ENCODE measurements at places on chromosomes 1 and 21. TPM values are rescaled to one million over a fixed set of nuclear protein-coding genes. Genes with fewer than 3 reads are reported as not detected.

Gene EFNA1
- 4.1 TPM for total RNA-seq

Gene OR2T1
- total RNA-seq = not detected

Gene CFHR4
- 0.41 TPM for total RNA-seq

Gene GCSAML
- total RNA-seq = 0.41 TPM

Gene LCE2C
- total RNA-seq = not detected

Gene ATP6V1G3
- not detected for total RNA-seq

Gene SPRR1A
- total RNA-seq = not detected

Gene SLAMF6
- total RNA-seq = under 0.01 TPM

Gene LRRC7
- total RNA-seq = 159 TPM

Gene S100A8
- total RNA-seq = 7.3 TPM

Gene CNR2
- total RNA-seq = not detected

Gene DYNLT4
- not detected for total RNA-seq

Gene BTBD19
- under 0.01 TPM for total RNA-seq

Gene NIPAL3
- 13.5 TPM for total RNA-seq

Gene VAV3
- 4.5 TPM for total RNA-seq

Gene ZNF684
- total RNA-seq = 7.7 TPM

Gene CD48
- 0.82 TPM for total RNA-seq

Gene CRYBG2
- total RNA-seq = 0.41 TPM

Gene LGR6
- total RNA-seq = 0.41 TPM

Gene FAM163A
- 0.41 TPM for total RNA-seq
